ENCODE measurements at places on chromosomes 2 and 18.

GRCh38 chr2:197514754-197515153, 1.1 kb upstream of the MOB4 start:
- no peak for DNase-seq

DNA sequence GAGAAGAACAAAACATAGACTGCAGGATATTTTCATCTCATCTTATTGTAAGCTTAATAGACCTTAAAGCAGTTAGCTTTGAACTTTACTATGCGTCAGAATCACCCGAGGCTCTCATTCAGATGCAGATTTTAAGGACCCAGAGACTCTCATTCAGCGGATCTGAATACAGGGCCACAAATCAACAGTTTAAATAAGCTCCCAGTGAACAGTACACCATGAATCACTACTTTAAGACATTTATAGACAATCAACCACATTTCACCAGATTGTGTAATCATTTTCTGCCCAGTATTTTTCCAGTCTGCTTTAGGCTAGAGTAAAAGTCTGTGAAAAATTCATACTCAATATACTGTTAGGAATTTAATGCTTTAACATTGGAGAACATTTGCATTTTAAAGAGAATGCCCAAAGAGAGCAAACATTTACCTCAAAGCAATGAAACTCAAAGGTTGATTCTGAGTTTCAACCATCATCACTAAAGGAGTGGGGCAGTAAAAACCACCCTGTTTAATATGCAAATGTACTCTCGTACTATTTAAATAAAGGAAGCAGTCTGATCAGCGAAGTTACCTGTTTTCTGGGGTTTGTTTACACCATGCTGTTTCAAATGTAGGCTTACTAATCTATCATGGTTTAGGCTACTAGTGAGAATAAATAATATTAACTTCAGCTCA, 11.0 kb upstream of the ALPK2 start:
- DNase-seq = peak; percentile 54

- no peak for DNase-seq
These were observed 41.1 kb downstream of the GRHL1 start for GRCh38 chr2:9992427-9993187.

GRCh38 chr2:180583441-180584140, 396.8 kb upstream of the UBE2E3 start:
- no peak for DNase-seq

DNA sequence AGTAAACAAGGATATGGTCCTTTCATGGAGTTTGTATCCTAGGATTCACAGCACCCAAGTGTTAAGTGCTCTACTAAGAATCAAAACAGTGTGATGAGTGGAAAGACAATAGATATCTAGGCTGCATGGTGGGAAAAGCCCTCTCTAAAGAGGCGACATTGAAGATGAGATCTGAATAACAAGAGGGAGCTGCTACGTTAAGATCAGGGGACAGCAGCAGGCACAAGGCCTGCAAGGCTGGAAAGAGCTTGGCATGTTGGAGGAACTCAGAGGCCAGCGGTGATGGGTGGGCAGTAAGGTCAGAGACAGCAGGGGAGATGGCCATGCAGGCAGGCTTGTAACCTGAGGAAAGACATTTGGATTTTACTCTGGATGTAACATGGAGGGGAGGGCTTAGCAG, 177.5 kb downstream of the GFPT1 start:
- DNase-seq = no peak

GRCh38 chr2:156573710-156574109, 137.5 kb downstream of the GPD2 start:
- DNase-seq = no peak

GRCh38 chr2:125455110-125455509, 1200.8 kb upstream of the GYPC start:
- DNase-seq = no peak

- no peak for DNase-seq
These were observed 99.3 kb downstream of the TTC27 start for GRCh38 chr2:32727157-32727556.

DNA sequence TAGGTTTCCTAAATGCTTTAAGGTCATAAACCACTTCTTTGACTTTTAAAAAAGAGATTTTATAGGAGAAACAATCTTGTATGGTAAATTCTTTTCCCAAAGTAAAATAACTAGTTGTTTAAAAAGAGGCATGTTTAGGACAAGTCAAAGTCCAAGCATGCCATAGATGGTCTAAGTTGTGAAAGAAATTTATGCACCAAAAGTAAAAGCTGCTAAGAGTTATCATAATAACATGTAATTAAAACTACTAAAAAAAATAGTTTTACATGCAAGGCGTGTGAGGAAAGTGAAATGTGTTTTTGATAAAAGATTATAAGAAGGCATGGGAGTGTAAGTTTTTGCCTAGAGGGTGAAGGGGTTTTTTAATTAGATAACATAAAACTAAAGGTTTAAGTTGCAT, 22.5 kb downstream of the FAM210A start:
- no peak for DNase-seq

- no peak for DNase-seq
These were observed 41.0 kb downstream of the PTGR3 start for GRCh38 chr18:75167759-75168618.

- no peak for DNase-seq
These were observed 235.3 kb upstream of the TANK start for GRCh38 chr2:160924936-160925353.

- DNase-seq = no peak
These were observed 17.2 kb downstream of the MFSD6 start for GRCh38 chr2:190425221-190425866.

DNA sequence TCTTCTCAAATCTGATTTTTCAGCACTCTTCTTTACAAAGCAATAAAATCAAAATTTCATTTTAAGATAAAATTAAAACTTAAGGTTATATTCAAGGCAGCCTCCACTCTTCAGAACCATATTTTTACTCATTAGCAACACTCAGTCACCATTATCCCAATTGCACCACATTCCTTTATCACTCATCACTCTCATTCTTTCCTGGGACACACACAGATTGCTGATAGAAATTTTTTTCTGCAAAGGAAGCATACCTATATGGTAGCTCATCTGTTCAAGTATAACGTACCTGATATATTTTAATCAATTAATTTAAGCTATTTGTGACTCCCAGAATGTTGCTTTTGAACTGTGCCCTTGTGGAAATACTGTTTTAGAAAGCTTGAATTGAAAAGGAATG, 1559.3 kb upstream of the ZEB2 start:
- no peak for DNase-seq

GRCh38 chr2:158006961-158007719, 94.5 kb upstream of the UPP2 start:
- DNase-seq = no peak

GRCh38 chr2:148721520-148721931, 77.0 kb downstream of the EPC2 start:
- DNase-seq = peak; percentile 18

DNA sequence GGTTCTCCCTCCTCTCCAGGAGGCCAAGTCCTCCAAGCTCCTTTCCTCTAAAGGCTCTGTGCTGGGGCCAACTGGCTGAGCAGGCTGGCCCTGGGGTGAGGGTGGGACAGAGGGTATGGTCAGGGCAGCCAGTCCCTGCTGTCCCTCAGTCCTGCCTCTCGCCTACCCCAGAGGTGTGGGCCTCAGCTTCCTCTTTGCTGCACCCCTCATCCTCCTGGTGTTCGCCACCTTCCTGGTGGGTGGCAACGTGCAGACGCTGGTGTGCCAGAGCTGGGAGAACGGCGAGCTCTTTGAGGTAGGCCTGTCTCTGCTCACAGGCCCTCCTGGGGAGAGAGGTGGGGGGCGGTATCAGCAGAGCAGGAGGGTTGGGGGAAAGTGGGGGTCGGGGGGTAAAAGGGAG, 6.8 kb downstream of the PROM2 start:
- no peak for DNase-seq

DNA sequence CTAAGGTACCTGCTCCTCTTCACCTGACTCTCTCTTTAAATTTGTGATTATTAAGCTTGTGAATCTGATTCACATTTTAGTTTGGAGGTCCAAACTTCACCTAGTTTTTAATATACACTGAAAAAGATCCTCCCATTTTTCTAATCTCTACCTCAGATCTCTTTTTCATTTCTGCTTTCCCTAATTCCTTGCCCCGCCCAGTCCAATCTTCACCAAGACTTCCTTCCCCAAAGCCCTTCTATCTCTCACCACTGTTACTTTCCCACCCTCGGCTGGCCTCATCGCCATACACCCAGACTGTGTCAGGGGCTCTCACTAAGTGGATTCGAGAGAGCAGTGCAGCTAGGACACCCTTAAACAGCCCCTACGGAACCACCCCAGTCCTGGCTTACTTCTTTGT, 40.0 kb downstream of the LBH start:
- DNase-seq = no peak

GRCh38 chr2:9286554-9287399, 80.2 kb downstream of the ASAP2 start:
- no peak for DNase-seq

- no peak for DNase-seq
These were observed 11.7 kb upstream of the GPC1 start for GRCh38 chr2:240423788-240424191.

DNA sequence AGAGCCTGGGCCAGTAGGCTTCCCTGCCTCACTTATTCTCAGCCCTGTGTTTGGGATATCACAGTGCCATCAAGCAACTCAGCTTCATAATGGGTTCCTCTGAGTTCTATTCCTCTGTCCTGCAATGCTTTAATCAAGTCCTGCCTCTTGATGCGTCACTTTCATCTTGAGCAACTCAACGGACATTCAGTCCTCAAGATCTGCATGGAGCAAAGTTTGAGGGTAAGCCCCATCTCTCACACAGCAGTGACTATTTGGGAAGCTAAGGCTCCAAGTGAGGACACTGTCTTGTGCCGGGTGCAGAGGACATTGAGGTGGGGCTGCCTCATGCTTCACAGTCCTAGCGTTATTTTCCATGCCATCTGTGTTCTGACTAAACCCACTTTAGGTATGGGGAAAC, 50.9 kb upstream of the PLB1 start:
- DNase-seq = no peak

GRCh38 chr18:47953471-47953931, 23.0 kb upstream of the SMAD2 start:
- peak; percentile 42 for DNase-seq

Measured in fibroblast of skin of left quadriceps (primary cell).